Transverse colon (tissue), 4 donors: ENCODE measurements at places on chromosomes 3 and 15.

DNA sequence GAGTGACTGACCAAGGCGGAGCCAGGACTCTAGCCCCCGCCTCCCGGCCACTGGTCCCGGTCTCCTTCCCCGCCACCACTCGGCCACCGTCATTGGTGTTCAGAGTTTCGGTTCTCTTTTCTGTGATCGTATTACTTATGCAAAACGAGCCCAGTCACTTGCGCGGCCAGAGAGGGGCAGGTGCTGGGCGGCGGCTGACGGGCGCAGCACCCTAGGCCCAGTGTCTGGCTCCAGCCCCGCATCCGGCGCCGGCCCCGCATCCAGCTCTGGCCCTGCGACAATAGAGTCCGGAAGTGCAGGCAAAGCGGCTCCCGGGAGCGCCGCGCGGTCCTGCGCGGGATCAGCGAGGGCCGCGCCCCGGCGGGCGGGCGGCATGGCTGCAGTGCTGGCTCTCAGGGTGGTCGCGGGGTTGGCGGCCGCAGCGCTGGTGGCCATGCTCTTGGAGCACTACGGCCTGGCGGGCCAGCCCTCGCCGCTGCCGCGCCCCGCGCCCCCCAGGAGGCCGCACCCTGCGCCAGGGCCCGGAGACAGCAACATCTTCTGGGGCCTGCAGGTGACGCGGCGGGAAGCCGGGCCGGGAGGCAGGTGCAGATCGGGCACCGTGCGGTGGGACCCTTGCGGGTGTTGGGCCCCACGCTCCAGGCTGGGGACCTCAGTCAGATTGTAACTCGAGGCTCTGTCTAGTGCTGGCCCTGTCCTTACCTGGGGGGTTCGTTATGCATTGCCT is at the start of gene TMEM62:
TMEM62 (plus strand) TSS at position 157 of the 727 bp plus-strand sequence; CDS start at position 374, 217 bp downstream.
- DNase-seq = peak; percentile 92

DNA sequence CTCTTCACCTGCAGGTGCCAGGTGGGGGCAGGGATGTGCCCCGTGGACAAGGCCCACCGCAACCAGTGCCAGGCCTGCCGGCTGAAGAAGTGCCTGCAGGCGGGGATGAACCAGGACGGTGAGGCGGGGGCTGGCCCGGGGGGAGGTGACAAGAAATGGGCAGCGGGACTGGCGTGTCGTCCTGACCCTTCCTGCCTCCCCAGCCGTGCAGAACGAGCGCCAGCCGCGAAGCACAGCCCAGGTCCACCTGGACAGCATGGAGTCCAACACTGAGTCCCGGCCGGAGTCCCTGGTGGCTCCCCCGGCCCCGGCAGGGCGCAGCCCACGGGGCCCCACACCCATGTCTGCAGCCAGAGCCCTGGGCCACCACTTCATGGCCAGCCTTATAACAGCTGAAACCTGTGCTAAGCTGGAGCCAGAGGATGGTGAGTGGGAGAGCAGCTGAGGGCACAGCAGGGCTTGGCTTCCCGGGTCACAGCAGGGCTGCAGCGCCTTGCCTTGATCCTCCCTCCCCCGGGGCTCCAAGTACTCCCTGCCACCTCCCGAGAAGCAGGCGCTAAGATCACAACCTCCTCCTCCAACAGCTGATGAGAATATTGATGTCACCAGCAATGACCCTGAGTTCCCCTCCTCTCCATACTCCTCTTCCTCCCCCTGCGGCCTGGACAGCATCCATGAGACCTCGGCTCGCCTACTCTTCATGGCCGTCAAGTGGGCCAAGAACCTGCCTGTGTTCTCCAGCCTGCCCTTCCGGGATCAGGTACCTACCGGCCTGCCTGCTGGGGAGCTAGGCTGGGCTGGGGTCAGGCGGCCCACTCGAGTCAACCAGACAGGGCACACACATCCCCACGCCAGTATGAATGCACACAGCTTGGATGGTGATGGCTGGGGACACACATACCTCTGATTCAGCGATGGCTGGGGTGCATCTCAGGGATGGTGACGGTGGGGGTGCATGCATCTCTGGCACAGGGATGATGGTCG is 1.7 kb downstream of the NR2E3 start:
- no peak for DNase-seq

GRCh38 chr3:100637197-100637631 is 27.8 kb downstream of the ADGRG7 start:
- DNase-seq = no peak

DNA sequence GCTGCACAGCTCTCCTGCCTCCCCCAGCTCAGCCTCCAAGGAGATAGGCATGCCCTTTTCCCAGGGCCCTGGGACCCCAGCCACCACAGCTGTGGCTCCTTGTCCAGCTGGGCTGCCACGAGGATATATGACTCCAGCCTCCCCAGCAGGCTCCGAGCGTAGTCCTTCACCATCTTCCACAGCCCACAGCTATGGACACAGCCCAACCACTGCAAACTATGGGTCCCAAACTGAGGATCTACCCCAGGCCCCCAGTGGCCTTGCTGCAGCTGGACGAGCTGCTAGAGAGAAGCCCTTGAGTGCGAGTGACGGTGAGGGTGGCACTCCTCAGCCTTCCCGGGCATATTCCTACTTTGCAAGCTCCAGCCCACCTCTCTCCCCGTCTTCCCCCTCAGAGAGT is 20.5 kb upstream of the APEH start:
- DNase-seq = no peak

- no peak for DNase-seq
Measured at GRCh38 chr3:139427283-139428060, 38.0 kb upstream of the COPB2 start.

GRCh38 chr15:90001062-90001682 is at the start of gene ZNF710:
TSS of gene ZNF710 (plus strand) at chr15:90001324. CDS start at chr15:90067138, 65,814 bp downstream.
- peak; percentile 49 for DNase-seq

- no peak for DNase-seq
Measured at GRCh38 chr3:190546881-190547510, 33.1 kb downstream of the IL1RAP start.

DNA sequence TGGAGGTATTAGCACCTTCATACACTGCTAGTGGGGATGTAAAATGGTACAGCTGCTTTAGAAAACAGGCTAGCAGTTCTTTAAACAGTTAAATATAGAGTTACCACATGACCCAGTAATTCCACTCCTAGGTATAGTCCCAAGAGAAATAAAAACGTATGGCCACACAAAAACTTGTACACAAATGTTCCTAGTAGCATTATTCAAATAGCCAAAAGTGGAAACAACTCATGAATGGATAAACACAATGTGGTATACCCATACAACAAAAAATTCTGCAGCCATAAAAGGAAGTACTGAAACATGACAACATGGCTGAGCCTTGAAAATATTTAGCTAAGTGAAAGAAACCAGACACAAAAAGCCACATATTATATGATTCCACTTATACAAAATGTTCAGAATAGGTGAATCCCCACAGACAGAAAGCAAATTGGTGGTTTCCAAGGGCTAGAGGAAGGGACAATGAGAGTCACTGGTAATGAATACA is 40.8 kb upstream of the KLF13 start:
- DNase-seq = no peak

- no peak for DNase-seq
Measured at GRCh38 chr15:36959746-36960145, 140.6 kb downstream of the MEIS2 start.

DNA sequence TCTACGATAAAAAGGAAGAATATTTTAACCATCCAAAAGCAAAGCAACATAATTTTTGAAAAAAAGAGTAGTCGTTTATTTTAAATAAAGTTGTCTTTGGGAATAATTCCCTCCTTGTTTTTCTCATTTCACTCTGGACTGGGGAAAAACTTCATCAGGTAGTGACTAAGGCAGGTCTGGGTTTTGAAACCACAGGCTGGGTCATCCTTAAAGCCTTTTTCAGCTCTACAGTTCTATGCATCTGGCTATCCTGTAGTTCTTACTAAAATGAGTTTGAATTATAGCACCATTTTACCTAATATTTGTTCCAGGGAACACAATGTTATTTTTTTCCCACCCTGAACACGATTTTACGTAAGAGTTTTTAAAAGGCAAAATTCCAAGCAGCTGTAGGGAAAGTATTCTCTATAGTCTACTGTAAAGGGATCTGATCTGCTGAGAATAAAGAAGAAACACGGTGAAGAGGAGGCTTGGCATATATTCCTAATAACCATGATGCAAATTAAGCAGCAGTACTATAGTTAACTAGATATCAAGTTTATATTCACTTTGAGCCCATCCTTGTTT is 107.7 kb downstream of the OSBPL10 start:
- DNase-seq = no peak

DNA sequence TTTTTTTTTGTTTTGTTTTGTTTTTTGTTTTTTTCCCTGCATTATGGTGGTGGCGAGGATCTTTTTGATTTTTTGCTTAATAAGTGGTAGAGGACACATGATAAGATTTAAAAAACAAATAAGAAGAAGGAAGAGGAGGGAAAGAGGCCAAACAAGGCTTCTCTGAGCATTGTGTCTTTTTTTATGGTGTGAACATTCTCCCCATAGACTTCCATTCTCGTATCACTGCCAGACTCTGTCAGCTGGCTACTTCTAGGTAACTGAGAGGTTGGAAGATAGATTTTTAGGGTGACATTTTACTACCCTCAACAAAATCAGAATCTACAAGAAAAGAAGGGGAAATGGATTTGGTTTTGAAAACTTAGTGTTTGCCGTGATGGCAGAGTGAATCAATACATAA is 3.8 kb downstream of the NLGN1 start:
- no peak for DNase-seq

- no peak for DNase-seq
Measured at GRCh38 chr3:130299531-130299930, 45.9 kb upstream of the COL6A5 start.

DNA sequence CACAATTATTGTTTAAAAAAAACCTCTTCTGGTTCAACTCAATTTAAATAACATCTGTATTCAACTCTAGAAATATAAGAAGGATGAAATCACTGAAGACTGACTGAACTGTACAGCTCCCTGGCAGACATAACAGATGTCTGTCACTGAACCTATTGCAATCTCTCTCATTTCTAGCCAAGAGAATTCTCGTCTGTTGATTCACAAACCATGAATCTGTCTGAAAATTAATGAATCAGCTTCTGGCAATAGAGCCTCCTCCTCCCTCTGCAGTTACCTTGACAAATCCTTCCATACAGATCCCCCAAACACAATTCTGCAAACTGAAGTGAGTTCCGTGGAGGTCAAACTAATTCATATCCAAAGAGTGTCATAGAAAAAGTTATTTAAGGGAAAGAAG is 561.4 kb downstream of the PYDC2 start:
- no peak for DNase-seq

DNA sequence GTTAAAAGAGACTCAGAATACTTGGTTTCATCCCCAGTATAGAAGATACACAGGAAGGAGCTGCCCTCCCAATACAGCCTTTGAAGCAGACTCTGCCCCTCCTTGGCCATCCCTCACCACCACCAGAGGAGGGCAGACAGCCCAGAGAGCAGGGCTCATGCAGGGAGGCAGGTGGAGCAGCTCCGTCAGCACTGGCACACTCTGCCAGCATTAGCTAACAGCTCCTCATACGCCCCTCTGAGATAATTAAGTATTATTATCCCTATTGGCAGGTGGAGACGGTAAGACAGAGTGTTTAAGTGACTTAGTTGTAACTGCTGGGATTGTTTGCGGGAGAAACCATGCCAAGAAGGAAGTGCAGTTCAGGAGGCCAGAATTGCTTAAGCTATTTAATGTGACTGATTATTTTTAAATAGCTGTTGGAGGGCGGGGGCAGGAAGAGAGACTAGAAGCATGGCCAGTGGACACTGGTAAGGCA is 434.0 kb downstream of the EPHB1 start:
- DNase-seq = no peak

DNA sequence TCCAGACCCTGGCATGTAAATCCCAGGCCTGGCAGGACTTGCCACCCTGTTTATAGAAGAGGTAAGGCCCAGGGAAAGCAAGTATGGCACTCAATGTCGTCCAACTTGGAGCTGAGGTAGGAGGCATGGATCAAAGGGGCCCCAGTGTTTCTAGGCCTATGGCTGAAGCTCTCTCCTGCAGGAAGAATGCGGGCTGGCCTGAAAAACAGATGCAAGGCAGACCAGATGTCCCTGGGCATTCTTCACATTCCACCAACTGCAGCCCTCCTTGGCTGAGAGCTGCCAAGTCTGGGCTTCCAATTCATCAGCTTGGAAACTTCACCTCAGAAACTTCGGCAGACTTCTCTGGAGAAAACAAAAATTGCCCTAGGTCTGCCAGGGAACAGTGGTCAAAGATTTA is 22.2 kb downstream of the MESD start:
- DNase-seq = no peak
